ENCODE measurements at places on chromosomes 6 and 20.
A peak's percentile ranks its signal among the peaks of the same experiment; 100 is the strongest.

DNA sequence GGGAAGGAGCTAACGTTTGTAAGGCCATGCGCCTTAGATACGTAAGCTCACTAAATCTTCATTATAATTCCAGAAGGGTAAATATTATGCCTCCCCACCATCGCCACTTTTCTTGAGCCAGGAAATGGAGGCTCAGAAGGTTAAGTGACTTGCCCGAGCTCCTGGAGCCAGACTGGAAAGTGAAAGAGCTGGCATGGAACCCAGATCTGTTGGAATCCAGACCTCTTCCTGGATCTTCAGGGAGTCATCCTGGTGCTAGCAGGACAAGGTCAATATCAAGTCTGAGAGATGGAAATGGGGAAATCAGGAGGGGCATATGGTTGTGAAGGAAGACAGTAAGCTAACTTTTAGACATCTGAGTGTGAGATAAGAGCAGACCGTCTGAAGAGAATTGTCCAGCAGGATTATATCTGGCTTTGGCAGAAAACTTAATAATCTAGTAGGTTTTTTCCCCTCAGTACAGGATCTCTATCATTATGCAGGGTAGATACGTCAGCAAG, 6.2 kb downstream of the TMEM200A start:
- no peak for DNase-seq

DNA sequence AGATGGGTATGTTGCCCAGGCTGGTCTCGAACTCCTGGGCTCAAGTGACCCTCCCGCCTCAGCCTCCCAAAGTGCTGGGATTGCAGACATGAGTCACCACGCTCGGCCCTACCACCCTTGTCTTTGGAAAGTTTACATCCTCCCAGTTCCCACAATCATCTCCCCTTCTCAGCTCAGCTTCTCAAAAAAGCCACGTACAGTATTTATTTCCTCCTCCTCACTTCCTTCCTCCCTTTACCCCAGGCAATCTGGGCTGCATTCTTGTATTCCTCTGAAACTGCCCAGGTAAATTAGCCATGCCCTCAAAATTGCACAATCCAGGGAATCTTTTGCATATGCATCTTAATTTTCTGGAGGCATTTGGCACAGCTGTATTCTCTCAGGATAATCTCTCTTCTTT, 7.4 kb upstream of the SLC23A2 start:
- DNase-seq: no peak

DNA sequence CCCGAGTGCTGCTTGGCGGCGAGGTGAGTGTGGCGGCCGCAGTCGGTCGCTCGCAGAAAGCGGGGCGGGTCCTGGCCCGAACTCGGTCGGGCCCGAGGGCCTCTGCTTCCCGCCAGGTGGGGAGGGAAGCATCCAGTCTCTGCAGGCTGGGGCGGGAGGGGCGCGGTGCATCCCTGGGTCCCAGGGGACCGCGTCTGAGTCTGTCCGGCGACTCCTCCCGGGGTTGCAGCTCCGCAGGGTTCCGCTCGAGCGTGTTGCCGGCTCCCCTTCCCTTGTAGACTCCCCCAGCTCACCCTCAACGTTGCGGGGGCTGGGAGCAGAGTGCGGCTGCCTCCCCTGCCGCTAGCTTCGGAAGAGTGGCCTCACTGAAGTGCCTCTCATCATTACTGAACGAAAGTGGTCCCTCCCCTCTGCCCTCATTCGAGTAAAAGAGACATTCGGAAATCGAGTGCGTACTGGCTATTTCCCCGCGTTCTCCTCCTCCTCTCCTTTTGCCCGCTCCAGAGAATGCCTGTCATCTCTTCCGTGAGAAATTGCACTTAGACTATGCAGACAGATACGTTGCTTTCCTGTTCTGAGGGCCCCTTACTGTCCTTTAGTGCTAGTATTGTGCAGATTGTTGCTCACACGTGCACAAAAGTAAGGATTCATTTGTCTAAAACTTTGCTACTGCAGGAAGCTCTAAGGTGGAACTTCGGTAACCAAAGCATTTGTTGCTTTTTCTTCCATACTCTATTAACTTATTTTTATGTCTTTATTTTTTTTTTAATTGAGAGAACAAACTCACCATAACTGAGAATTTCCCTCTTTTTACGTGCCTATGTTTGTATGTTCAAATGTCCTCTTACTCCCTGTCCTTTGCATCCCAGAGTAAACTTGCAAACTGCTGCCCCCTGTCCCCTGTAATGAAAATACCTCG, 751 bp downstream of the MAP3K4 start:
- no peak for DNase-seq

DNA sequence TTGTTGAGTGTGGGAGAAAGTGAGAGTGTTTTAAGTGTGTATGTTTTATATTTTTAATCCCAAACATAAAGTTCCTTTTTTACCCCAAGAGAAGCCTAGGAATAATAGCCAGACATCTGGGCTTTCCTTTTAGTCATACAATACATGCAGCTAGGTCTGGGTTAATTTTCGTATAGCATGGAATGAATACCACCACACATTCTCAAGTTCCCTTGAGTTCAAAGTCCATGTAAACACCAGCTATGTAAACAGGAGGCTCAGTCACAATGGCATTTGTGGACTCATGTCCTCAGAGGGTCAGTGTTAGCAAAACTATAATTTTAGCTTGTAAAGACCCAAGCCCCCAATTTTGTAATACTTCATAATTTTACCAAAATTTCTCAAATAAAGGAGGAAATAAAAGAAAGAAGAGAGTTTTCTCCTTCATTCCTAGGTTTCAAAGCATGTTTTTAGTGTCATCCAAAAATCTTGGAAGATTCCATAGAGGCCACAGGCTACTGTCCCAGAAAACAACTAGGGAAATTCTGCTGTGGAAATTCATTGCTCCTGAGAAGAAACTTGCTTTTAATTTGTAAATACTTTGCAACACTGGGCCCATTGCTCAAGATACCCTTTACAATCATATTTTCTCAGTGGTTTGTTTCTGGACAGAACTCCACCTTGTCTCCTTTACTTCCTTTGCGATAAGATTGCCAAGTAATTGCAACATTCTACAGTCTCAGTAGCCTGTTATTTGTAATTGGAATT, 671.2 kb downstream of the COL12A1 start:
- DNase-seq: no peak

- no peak for DNase-seq
These were observed 65.7 kb downstream of the PRSS35 start for GRCh38 chr6:83578057-83578456.

DNA sequence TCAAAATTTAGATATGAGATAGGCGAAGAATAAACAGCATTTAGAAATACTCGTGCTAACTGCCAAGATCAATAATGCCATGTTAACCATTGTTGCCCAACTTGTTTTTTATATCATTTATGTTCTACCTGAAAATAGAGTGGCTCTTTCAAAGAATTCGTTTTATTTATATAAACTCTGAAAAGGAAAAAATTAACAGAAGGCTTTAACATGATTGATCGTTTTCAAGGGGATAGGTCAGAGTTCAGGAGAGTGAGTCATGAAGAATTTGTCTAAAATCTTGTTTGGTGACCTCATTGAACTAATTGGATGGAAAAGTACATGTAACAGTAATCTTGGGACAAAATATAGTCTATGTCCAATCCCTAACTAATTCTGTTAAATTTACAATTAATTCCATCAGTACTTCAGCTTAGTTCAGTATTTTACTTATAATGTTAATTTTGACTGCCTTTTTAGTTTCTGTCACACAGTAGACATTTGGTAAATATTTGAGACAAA, 11.1 kb upstream of the ELOVL2 start:
- no peak for DNase-seq

DNA sequence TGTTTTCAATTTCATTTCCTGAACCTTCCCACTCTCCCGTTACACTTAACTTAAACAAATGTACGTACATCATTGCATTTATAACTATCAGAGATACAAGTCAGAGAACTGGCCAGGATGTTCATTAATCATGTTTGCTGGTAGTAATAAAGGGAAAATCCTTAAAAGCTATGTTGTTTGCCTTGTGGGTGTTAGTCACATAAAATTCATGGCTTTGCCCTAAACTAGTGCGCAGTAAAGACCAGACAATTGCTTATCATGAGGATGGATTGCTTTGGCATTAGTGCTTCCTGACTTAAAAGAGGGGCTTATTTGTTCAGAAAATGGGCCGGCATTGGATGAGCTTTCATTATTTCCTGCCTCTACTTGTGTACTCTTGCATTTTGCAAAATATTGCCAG, 1037.3 kb upstream of the FLRT3 start:
- no peak for DNase-seq

- no peak for DNase-seq
These were observed 79.6 kb downstream of the IPCEF1 start for GRCh38 chr6:154276810-154277628.

GRCh38 chr20:14716351-14716801, 379.0 kb upstream of the FLRT3 start:
- DNase-seq: no peak

DNA sequence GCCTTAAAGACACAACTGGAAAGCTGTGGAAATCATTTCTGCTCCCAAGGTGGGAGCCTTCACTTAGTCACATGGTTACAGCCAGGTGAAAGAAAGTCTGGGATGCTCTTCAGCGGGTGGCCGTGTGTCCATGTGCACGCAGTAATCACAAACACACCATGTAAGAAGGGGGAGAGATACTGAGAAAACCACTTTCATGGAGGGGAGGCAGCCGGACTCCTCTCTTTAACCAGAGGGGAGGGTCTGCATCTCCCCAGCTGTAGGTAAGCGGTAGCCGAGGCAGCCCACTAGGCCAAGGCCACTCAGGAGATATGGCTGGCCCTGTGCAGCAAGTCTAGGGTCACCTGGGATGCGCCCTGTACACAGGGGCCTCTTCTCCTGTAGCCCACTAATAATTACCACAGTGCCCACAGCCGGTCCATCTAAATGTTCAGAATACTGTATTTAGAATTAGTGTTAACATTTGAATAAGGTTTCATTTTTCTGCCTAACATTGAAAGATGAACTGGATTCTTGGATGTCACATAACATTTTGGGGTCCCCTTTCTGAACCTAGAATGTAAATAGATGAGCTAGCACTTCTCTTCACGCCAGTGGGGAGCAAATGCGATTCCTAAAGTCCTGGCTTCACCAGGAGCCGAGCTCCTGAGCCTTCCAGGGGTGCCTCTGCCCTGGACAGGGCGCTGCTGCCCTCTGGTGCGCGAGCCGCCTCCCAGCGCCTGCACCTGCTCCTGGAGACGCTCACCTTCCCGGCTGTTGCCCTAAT, 15.9 kb downstream of the GPR31 start:
- peak; percentile 50 for DNase-seq

DNA sequence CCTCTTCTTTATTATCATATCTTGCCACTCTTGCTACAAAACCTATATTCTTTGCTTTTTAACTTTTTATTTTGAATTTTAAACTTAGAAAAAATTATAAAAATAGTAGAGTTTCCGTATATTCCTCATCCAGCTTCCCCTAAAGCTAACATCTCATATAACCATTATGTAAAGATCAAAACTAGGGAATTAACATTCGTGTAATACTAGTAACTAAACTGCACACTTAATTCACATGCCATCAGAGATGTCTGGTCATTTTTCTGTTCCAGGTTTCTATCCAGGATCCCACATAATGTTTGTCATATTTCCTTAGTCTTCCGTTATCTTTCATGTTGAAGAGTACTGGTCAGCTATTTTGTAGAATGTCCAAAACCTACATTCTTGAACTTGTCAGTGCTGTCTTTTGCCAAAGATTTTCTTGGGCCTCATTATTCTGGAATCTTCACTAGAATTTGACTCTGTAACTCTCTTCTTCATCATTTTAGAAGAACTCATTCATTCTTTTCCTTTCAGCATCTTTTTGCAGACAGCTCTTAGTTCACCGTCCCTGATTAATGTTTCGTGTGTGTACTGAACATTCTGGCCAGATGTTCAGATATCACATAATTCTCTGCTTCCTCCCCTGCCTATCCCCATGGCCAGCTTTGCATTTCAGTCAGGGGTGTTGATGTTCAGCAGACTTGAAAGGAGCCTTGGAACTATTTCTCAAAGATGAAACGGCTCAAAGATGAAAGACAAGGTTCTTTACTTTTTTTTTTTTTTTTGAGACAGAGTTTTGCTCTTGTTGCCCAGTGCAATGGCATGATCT, 9.4 kb downstream of the CTNNBL1 start:
- DNase-seq: no peak

DNA sequence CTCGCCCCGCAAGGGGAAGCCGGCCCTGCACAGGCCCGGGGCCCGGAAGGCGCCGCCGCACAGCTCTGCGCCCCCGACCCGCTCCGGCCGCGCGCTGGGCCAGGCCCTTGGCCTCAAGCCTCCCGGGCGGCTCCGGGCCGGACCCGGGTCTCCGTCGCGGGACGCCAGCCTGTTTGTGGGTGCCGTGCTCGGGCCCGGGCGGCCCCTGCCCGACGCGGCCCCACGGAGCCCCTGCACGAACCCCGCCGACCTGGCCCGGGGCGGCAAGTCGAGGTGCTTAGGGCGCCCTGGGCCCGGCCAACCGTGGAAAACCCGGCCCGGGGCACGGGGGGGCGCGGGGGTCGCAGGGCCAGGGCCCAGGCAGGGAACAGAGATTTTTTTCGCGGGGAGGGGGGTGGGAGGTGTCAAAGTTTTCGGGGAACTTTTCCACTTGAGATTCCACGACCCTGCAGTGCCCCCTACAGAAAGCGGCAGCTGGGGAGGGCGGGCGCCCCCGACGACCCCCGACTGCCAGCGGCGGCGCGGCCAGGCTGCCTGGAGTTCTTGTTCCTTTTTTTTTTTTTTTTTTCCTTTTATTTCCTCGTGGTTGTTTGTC, 805 bp upstream of the STX16 start:
- peak; percentile 24 for DNase-seq

- DNase-seq: no peak
These were observed 6.2 kb upstream of the GRM4 start for GRCh38 chr6:34152042-34152524.

DNA sequence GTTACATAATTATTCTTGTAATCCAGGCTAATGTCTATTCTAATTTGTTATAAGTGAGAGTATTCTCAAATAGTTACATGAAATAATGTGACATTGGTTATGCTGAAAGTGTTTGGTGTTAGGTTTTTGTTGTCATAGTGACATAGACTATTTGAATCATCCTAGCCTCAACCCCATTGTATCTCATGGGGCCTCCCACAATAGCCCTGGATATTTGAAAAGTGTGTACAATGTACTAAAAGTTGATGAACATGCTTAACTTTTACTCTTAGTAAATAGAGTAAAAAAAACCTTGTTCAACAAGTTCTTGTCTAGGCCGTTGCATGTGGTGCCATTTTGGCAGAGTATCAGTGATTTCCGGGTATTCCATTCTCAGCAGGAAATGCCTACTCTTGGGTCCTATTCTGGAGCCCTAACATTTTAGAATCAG, 83.0 kb downstream of the RTN4IP1 start:
- no peak for DNase-seq

GRCh38 chr6:156833755-156834154, 56.6 kb downstream of the ARID1B start:
- no peak for DNase-seq

Data from activated T-helper 9 cell treated with anti-CD3 and anti-CD28 coated beads, Interleukin-2, amount 50 U/mL, for 16 hours (primary cell).